NCI-H187 treated with DMSO at 0.1 percent for 48 hours (cell line): ENCODE measurements at places on chromosomes 5 and 9.

DNA sequence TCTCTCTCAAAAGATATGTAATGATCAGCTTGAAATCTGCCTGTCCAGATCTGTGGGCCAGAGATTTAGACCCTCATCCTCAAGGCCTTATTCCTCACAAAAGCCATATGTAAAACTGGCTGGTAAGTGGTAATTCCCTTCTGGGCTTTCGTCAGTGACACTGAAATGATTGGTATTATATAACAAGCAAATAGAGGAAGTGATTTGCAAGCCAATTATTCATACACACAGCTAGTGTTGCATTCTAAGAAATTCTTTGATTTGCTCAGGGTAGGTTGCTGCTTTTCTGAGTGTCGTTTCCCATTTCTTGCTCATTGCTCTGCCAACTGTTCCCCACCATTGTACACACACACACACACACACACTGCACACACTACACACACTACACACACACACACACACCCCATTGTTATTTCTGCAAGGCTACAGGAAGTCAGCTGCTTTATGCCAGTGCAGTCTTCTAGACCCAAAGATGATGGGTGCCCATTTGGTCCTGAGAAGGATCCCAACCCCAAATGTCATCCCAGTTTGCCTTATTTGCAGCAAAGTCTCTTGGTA is 76.8 kb downstream of the PRLR start:
- DNase-seq = no peak

DNA sequence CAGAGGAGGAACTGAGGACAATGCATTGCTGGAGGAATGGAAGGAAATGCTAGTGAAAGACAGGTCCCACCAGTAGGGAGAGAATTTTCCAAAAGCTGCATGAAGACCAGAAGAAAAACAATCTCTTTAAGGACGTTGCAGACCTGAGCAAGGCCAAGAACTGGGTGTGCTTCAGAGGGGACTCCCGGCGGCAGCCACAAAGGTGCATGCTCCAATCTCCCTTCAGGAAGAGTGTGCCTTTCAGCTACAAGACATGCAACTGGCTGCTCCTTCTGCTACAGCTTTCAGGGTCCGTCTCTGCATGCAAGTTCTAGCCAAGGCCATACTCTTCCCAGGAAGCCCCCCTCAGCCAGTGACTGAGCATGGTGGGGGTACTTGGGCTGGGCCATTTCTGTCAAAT is 62.9 kb downstream of the SFXN1 start:
- DNase-seq = no peak

DNA sequence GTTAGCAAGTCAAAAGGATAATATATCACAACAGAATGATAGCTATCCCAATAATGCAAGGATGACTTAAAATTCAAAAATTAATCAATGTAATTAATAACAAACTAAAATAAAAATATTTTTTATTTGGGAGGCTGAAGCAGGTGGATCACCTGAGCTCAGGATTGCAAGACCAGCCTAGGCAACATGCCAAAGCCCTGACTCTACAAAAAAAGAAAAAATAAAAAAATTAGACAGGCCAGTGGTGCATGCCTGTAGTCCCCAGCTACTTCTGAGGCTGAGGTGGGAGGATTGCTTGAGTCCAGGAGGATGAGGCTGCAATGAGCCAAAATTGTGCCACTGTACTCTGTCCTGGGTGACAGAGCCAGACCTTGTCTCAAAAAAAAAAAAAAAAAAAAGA is 399.3 kb downstream of the ADGRV1 start:
- no peak for DNase-seq

GRCh38 chr9:134245179-134245578 is 80.8 kb upstream of the RNU6ATAC start:
- DNase-seq = no peak

DNA sequence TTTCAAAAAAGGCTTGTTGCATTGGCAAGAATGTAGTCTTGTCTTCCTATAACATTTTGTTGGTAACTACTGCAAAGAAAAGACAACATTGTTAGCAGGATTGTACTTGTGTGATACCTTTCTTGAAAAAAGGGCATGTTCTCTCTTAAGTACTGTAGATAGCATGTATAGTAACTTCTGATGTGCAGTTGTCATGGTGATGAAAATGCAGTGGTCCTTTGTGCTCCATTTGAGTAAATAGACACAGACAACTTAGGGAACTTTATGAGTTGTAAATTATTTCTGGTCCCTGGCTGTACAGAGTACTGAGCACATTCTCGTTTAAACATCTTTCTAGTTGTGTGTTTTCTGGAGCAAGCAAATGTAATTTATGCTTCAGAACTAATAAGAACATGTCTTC is 103.3 kb downstream of the CD180 start:
- no peak for DNase-seq
